HT1080 (cell line): ENCODE measurements at places on chromosomes 5 and 9. TPM values are rescaled to one million over a fixed set of nuclear protein-coding genes. Genes with fewer than 3 reads are reported as not detected.

The TMEM171 gene
- not detected in 2 replicates for total RNA-seq

The ARHGAP26 gene
- total RNA-seq, result 4.8 and 9.9 TPM in 2 replicates

The ELOVL7 gene
- 2.6 and 4.4 TPM in 2 replicates for total RNA-seq

The SPATA31C1 gene
- total RNA-seq, result not detected in 2 replicates

The TMOD1 gene
- total RNA-seq, result 0.53 and 0.58 TPM in 2 replicates

The PHF24 gene
- not detected in 2 replicates for total RNA-seq

The FUT7 gene
- total RNA-seq, result not detected in 2 replicates

The ENTPD8 gene
- not detected in 2 replicates for total RNA-seq

The MARCOL gene
- total RNA-seq, result not detected in 2 replicates

The SLC28A3 gene
- 0.02 and 0.03 TPM in 2 replicates for total RNA-seq

The TRIM32 gene
- 26.3 and 34.2 TPM in 2 replicates for total RNA-seq

The TMEM174 gene
- total RNA-seq, result not detected in 2 replicates

The SLC6A7 gene
- 0.03 TPM in 1 of 2 replicates, not detected in the other for total RNA-seq

The MSX2 gene
- total RNA-seq, result 0.64 and 0.90 TPM in 2 replicates

The ACOT12 gene
- total RNA-seq, result 0.03 TPM in 1 of 2 replicates, not detected in the other

The ARAP3 gene
- total RNA-seq, result 4.6 and 4.8 TPM in 2 replicates

The NSG2 gene
- not detected in 2 replicates for total RNA-seq

The SH3TC2 gene
- total RNA-seq, result 22.1 and 24.0 TPM in 2 replicates

The LECT2 gene
- not detected in 2 replicates for total RNA-seq

The DTWD2 gene
- 5.8 and 8.2 TPM in 2 replicates for total RNA-seq

The MCCC2 gene
- 42.0 and 50.3 TPM in 2 replicates for total RNA-seq

The IFNA2 gene
- total RNA-seq, result not detected in 2 replicates

The PTGER4 gene
- total RNA-seq, result 4.8 and 9.2 TPM in 2 replicates

The COL5A1 gene
- total RNA-seq, result 5.4 and 6.5 TPM in 2 replicates

The KLF4 gene
- total RNA-seq, result 1.3 and 3.7 TPM in 2 replicates

The HTR4 gene
- total RNA-seq, result not detected in 2 replicates

The MCTP1 gene
- 11.0 and 13.9 TPM in 2 replicates for total RNA-seq

The STC2 gene
- total RNA-seq, result 39.2 and 48.6 TPM in 2 replicates

The APBA1 gene
- total RNA-seq, result 1.3 and 4.5 TPM in 2 replicates

The PHYHD1 gene
- 0.16 TPM in 1 of 2 replicates, not detected in the other for total RNA-seq

The MAML1 gene
- 10.4 and 13.5 TPM in 2 replicates for total RNA-seq

The PDE8B gene
- total RNA-seq, result 0.82 and 1.1 TPM in 2 replicates

The SIMC1 gene
- 9.4 and 9.6 TPM in 2 replicates for total RNA-seq

The ADAMTS13 gene
- total RNA-seq, result 0.07 and 0.19 TPM in 2 replicates
